ENCODE measurements at places on chromosomes 13 and 19. TPM values are rescaled to one million over a fixed set of nuclear protein-coding genes. Genes with fewer than 3 reads are reported as not detected.
A peak's percentile ranks its signal among the peaks of the same experiment; 100 is the strongest.

The GEMIN7 gene
- 22.9 TPM for total RNA-seq

The SIGLEC10 gene
- total RNA-seq = 1.1 TPM

The ANGPTL8 gene
- not detected for total RNA-seq

GRCh38 chr13:113367020-113367560, 3.2 kb upstream of the GRTP1 start:
- no peak for DNase-seq

GRCh38 chr13:91053318-91054065, 294.0 kb upstream of the MIR17HG start:
- no peak for DNase-seq

- no peak for DNase-seq
These were observed 78.4 kb upstream of the DIAPH3 start for GRCh38 chr13:60242043-60242595.

GRCh38 chr19:50460161-50460765, 16.0 kb upstream of the EMC10 start:
- DNase-seq = no peak

The APOC4 gene
- total RNA-seq = not detected

DNA sequence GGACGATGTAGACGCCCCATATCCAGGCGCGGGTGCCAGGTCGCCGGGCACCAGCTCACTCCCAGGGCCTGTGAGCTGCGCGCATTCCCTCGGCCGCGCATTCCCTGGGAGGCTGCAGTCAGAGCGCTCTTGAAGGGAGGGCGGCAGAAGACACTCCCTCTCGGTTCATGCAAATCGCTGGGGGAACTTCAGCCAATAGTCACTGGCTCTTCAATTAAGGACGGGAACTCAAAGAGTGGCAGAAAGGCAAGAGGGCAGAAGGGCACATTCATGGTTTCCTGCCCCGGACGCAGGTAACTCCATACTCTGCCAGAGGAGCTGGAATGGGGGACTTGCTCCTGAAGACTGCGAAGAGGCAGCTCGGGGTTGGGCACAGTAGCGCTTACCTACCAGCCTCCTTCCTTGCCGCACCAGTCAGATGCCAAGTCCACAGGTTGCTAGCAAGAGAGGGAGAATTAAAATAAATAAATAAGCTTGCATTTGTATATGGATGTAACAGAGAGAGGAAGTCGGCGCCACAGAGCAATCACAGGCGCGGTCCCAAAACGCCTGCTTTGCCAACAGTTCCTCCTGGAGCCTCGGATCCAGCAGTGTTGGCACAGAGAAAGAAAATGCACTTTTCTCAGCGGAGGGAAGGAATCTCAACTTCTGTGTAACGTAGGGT, 459 bp downstream of the PCDH20 start:
- DNase-seq = peak; percentile 40

- no peak for DNase-seq
These were observed 299.5 kb downstream of the MZT1 start for GRCh38 chr13:72427757-72428528.

- DNase-seq = no peak
These were observed 643.9 kb downstream of the TBC1D4 start for GRCh38 chr13:74838096-74838495.

DNA sequence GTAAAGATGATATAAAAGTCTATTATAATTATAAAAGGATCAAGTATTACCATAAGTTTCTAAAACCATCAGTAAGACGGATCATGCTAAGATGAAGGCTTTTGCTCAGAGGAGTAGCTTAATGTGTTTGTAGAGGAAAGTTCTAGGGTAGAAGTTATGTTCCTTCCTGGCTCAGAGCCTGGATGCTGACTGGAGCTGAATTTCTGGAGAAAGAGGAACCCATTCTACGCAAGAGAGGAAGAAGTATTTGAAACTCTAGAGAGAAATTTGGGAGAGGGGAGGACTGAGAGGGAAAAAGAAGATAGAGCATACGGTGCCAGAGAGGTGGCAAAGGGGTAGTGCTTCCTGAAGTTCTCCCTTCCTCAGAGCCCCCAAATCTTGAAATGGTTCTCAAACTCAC, 51.4 kb upstream of the SGCG start:
- DNase-seq = no peak

- no peak for DNase-seq
These were observed 3.9 kb upstream of the ZNF135 start for GRCh38 chr19:58054901-58055874.

The PTH2 gene
- total RNA-seq = not detected

DNA sequence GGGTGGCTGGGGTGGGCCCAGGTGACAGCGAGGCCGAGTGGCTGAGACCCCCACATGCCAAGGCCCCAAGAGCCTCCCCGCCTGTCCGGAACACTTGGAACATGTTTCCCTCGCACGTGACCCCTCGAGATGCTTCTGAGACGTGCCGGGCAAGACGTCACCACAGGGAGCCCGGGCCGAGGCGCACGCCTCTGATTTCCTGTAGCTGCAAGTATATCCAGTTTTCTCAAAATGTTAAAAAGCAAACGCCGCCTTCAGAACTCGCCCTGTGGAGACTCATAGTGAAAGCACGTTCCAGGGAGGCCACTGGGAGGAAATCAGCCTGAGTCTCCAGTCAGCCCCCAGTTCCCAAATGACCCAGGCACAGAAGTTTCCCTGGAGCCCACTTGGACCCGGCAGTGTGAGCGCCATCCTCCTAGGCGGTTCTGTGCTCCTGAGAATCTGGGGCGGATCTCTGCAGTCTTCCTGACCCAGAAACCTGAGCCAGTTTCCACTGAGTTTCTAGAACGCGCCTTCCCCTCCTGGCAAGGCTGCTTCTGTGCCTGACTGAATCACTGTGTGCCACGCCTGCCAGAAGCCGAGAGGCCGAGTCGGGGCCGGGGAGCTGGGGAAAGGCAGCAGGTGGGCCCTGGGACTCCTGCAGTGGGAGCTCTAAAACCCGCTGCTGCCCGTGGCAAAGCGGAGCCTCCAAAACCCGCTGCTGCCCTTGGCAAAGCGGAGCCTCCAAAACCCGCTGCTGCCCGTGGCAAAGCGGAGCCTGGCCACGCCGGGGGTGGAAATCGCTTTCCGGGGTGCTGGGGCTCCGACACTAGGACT, 179.3 kb downstream of the KDM4B start:
- DNase-seq = peak; percentile 58

DNA sequence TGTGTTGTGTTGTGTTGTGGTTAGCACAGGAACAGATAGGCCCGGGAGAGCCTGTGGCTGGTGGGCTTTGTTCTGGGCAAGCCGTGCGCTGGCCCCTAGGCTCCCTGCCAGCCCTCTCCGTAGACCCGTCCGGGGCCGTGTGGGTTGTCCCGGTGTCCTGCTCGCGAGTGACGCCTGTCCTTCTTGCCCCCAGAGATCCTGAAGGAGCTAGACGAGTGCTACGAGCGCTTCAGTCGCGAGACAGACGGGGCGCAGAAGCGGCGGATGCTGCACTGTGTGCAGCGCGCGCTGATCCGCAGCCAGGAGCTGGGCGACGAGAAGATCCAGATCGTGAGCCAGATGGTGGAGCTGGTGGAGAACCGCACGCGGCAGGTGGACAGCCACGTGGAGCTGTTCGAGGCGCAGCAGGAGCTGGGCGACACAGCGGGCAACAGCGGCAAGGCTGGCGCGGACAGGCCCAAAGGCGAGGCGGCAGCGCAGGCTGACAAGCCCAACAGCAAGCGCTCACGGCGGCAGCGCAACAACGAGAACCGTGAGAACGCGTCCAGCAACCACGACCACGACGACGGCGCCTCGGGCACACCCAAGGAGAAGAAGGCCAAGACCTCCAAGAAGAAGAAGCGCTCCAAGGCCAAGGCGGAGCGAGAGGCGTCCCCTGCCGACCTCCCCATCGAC, 5.7 kb downstream of the ING1 start:
- no peak for DNase-seq

DNA sequence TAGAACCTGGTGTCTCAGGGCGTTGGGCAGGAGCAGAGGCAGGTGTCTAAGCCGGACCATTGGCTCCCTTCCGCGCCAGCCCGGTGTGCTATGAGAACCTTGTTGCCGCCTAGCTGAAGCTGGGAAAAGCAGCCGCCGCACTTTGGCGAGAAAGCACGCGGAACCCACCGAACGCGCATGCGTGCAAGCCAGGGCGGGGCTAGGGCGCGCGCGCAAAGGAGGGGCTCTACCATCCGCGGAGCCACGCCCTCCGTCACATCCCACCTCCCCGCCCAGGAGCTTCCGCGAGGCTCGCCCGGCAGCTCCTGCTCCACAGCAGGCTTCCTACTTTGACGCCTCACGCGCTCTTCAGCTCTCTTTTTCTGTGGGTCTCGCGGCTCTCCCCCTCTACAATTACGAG, 51.3 kb downstream of the WDR87 start:
- peak; percentile 10 for DNase-seq

DNA sequence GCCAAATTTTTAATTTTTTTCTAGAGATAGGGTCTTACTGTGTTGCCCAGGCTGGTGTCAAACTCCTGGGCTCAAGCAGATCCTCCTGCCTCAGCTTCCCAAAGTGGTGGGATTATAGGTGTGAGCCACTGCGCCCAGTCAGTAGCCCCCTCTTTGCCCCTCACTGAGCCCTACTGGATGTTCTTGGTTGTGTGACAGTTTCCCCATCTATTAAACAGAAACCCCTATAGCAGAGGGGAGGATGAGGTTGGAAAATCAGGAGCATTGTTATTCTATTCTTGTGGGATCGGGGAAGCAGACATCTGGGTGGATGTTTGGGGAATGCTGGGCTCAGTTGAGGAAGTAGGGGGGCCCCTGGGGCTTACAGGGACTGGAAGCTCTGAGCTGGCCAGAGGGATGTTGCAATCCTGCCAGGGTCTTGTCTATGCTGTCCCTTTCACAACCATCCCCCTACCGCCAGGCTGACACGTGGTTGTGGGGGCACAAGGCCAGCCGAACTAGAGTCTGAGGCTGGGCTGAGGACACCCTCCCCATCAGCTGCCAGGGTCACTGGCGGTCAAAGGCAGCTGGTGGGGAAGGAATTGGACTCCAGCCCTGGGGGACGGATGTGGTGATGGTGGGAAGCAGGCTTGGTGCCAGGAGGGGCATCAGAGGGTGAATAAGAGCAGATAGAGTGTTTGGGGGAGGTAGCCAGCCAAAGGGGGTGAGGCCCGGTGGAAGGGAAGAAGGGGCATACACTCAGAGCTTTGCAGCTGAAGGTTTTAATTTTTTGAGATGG, 10.9 kb downstream of the APOC1 start:
- DNase-seq = peak; percentile 94

The LIM2 gene
- total RNA-seq = not detected

The PCDH17 gene
- total RNA-seq = 0.53 TPM

The IGFL2 gene
- total RNA-seq = not detected

The DPF1 gene
- not detected for total RNA-seq

The ZNF529 gene
- 6.1 TPM for total RNA-seq

DNA sequence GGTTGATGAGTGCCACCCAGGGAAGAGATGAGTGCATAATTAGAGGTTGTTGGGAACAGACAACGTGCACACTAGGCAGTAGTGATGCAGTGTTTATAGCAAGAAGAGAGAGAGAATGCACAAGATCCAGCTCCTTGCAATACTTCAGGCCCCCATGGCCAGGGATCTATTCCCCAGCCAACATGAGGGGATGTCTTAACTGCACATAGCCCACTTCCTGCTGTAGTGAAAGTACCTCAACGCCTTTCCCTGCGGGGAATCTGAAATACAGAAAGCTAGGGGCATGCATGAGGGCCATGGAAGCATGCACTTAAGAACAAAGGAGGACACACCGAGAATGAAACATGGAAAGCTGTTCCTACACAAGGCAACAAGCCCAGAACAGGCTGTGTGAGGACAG, 636.7 kb upstream of the GPC6 start:
- no peak for DNase-seq

DNA sequence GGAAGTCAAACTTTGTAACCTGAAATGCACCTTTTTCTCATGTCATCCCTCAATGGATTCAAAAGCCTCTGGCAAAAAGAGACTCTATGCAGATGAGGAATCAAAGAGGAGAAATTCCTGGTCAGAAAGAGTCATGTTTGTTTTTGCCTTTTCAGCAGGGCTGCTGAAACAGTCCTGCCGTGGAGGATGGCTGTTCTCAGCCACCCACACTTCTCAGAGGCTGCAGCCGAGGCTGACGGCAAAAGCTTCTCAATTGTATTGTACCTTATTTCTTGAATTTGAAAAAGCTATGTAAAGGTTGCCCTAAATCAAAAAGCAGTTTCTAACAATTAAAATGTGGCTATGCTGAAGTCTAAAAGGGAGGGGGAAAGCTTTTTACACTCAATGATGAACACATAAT, 385.3 kb downstream of the KCTD12 start:
- no peak for DNase-seq

The ZNF317 gene
- total RNA-seq = 19.7 TPM

The SPACA7 gene
- not detected for total RNA-seq

The MBOAT7 gene
- total RNA-seq = 12.7 TPM

DNA sequence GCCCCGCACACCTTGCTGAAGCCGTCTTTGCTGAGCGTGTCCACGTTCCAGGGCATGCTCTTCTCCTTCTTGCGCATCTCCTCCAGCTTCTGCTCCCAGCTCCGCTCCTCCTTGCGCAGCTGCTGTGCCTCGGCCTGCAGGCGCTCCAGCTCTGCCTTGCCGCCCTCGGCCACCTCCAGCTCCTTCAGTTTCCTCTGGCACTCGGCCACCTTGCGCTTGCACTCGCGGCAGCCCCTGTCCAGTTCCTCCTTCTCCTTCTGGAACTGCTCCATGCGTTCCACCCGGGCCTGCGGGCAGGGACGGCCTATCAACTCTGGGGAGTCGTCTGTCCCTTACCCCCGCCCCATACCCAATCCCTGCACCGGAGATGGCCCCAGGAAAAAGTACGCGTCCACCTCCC, 7.4 kb downstream of the CDC37 start:
- DNase-seq = no peak

The SYNGR4 gene
- not detected for total RNA-seq

DNA sequence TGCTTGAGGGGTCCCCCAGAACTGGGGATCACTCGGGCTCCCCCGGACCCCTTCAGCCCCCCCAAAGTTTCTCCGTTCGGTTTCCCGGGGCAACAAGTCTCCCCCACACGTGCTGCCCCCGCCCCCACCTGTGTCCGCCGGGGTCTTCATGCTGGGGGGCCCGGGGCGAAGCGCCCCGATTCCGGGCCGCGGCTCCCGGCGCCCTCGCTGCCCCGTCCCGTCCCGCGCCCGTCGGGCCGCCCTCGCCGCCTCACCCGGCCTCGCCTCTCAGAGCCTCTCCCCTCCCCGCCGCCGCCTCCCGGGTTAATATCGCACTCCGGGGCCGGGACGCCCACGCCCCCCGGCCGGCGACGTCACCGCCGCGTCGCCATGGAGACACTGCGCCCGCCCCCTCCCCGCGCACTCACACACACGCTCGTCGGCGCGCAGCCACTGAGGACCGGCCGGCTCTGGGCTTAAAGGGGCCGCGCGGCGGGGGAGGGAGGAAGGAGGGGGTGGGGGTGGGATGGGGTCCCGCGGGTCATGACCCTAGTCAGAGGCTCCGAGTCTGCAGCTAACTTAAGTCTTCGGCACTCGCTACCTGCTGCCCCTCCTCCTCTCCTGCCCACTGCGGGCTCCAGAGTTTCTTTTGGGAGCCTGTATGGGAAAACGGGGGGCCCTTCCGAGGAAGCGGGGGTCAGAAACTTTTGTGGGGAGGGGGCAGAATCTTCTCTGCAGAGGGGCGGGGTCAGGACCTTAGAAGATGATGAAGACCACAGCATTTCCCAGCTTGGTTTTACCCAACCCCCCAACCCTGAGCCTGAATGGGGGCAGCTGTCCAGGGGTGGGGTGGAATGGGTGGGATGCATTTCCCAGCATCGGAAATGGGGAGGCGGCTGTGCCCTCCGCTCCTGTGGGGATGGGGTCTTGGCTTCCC, at the start of gene ERF:
ERF (minus strand) TSS at position 279 of the 916 bp plus-strand sequence; CDS start at position 150, 129 bp downstream.
- peak; percentile 93 for DNase-seq

- DNase-seq = no peak
These were observed 121.3 kb upstream of the UFM1 start for GRCh38 chr13:38228322-38228721.

The MAG gene
- not detected for total RNA-seq

The FPR1 gene
- total RNA-seq = 2.7 TPM

GRCh38 chr19:46599716-46600373, 1.3 kb upstream of the CALM3 start:
- no peak for DNase-seq

GRCh38 chr19:49559928-49560327, 20.4 kb downstream of the NOSIP start:
- no peak for DNase-seq
